ENCODE measurements at places on chromosomes 3 and 15. TPM values are rescaled to one million over a fixed set of nuclear protein-coding genes. Genes with fewer than 3 reads are reported as not detected.

DNA sequence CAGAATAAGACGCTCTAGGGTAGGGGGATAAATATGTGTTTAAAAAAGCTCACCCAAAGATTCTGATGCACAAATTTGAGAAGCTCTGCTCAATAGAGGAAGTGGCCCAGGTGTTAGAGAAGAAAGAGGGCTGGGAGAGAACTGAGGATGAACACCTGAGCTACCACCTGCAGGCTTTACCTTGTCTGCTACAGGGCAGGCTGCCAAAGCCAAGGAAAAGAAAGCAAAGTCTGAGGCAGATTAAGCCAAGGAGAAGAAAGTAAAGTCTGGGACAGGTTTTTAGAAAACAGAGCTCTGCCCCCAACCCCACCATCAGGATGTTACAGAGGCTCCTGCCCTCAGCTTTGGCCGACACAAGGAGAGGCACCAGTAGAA, 92.9 kb downstream of the THRB start:
- no peak for DNase-seq

DNA sequence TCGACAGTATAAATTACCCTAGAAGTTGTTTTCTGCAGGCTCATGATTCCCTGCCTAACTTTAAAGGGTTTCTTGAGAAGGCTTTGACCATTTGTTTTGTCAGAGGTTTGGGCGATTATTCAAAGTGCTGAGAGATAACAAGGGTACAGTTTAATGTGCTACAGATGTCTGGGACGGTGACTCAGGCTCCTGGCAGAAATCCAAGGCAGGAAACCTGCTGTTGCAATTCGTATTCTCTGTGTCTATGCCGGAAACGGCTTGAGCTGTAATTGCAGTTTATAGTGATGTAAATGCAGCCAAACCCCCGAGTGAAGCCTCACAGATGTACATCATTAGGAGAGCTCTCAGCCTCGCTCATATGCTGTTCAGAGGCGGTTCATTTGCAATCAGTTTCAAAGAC, 65.6 kb downstream of the SYNPR start:
- DNase-seq = peak; percentile 77

GRCh38 chr3:98906230-98906629, 4.7 kb upstream of the DCBLD2 start:
- no peak for DNase-seq

- no peak for DNase-seq
Measured at GRCh38 chr3:145144361-145144760, 1016.6 kb downstream of the PLOD2 start.

The IL5RA gene
- total RNA-seq = not detected

Measured in MG63 (cell line).